ENCODE measurements at places on chromosomes 11 and 22.
A peak's percentile ranks its signal among the peaks of the same experiment; 100 is the strongest.

DNA sequence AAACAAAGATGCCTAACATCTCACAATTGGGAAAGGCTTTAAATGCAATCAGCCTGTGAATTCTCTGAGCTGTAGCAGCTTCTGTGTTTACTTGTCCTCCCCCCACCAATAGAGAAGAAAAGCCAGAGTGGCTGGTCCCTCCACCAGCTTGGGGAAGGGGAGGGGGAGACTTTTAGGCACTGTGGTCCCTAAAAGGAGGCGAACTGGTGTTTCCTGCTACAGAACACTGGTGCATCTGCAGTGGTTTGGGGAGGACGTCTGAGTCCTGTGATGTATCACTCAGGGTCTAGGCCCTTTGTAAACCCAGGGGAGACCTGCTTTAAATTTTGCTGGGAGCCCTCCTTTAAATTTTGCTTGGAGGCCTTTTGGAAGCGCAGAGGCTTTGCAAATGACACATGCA lies 16.9 kb downstream of the TNRC6B start:
- DNase-seq, result no peak

- no peak for DNase-seq
Observed at GRCh38 chr11:59284773-59285129, 72.0 kb upstream of the MPEG1 start.

DNA sequence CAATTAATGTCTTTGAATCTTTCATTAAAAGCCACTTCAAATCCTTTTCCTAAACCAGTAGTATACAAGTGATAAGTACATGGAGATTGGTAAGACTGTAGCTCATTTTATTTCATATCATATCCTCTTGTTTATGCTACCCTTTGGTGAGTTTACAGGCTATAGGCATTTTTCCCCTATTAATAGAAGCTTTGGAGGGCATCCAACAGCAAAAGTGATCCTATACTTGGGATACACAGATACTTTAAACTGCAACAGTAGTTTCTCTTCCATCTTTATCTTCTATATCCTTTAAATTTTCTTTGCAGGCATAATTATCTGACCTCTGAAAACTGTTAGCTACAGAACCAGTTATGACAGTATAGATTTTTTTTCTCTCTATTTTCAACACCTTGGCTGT lies 114.5 kb upstream of the SPON1 start:
- no peak for DNase-seq

GRCh38 chr22:16828876-16829275 lies 3.7 kb upstream of the XKR3 start:
- DNase-seq, result no peak

- no peak for DNase-seq
Observed at GRCh38 chr22:23289851-23290724, 109.8 kb downstream of the BCR start.

GRCh38 chr11:10742460-10743208 lies 8.4 kb upstream of the CTR9 start:
- no peak for DNase-seq

DNA sequence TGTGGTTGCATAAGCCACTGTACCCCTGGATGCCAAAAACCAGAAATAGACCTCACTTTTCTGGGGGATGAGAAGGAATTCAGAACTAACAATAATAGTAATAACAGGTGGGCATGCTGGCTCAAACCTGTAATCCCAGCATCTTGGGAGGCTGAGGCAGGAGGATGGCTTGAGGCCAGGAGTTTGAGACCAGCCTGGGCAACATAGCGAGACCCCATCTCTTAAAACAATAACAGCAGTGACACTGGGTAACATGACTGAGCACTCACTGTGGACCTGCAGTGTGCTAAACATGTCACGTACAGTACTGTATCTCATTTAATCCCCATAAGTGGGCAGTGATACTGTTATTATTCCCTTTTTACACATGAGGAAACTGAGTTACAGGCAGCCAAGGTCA lies 10.0 kb downstream of the FLRT1 start:
- no peak for DNase-seq

GRCh38 chr11:71998649-71999310 lies at the start of gene IL18BP:
Gene IL18BP, plus strand, starts transcription at chr11:71998909. Its CDS starts 1,076 bp downstream, at chr11:71999985.
- DNase-seq, result no peak

- no peak for DNase-seq
Observed at GRCh38 chr22:21918466-21919185, 34.0 kb downstream of the PPM1F start.

DNA sequence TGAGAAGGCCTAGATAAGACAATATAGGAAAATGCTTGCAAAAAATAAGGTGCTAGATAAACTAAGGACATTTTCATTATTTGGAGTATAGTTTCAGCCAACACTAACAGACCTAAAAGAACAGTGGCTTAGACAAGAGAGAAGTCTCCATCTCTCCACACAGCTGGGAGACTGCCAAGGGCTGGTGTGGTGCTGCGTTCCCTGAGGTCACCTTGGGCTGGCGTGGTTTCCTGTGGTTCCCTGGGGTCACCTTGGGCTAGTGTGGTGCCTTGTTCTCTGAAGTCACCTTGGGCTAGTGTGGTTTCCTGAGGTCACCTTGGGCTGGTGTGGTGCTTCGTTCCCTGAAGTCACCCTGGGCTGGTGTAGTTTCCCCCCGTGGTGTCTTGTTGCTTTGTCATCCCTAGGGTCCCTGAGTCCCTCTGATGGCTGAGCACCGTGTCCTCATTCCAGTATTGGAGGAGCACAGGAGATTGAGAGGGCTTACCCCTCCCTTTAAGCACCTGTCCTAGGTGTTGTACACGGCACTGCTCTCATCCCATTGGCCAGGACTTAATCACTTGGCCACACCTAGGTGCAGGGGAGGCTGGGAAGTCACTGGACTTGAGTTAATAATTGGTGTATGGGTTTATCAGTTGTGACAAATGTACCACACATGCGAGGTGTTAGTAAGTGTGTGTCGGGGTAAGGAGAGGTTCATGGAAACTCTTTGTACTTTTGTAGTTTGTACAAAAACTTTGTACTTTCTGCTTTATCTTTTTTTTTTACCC lies 14.9 kb downstream of the SAMM50 start:
- DNase-seq, result no peak

- no peak for DNase-seq
Observed at GRCh38 chr11:111793863-111794262, 27.7 kb upstream of the PPP2R1B start.

DNA sequence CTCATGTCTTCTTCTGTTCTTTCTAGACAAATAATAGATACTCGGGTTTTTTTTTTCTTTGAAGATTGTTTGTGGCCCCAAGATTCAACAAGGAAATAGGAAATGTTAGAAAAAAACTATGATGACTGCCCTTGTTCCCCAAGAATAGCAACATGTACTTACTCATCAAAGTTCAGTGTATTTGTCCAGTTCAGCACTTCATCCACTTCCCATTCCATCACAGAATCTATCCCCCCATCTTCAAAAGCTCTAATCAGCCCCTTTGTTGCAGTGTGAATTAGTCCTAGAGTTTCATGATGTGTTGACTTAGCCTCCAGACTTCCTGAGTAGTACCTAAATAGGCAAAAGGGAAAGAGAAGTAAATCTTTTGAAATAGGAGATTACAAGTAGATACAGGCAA lies 74.3 kb downstream of the C11orf65 start:
- no peak for DNase-seq

GRCh38 chr11:132278801-132279574 lies 908.6 kb downstream of the NTM start:
- DNase-seq, result peak; percentile 34

DNA sequence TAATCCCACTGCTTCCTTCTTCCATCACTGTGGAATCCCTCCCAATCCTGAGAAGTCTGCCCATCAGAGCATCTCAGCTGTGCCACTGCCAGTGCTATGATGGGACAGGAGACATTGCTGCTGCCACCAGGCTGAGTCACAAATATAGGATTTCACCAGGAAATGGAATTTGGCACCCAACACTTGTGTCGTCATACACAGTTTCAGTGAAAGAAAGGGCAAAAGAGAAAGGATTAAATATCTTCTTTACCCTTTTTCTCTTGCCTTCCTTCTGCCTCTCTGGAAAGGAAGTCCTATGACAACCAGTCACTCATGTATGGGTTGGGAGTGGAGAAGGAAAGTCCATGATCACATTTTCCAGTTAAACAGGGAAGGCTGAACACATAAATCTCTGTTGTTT lies 133.4 kb downstream of the SPON1 start:
- DNase-seq, result no peak

DNA sequence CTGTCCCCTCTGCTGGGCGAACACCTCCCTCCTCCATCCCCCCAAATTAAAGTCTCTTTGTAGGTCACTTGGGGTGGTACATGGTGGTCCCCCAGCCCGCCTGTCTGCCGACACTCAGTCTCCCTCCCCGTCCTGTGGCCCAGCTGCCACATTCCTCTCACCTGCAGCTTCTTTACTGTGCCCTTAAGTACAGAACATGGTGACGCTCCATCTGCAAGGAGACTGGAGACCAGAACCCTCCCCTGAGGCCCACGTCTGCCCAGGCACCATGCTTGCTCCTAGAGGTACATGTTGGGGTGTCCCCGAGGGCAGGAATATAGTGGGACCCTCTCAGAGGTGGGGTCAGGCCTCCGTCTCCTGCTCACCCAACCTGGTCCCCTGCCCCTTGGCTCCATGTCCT lies 5.6 kb upstream of the EHD1 start:
- DNase-seq, result no peak

DNA sequence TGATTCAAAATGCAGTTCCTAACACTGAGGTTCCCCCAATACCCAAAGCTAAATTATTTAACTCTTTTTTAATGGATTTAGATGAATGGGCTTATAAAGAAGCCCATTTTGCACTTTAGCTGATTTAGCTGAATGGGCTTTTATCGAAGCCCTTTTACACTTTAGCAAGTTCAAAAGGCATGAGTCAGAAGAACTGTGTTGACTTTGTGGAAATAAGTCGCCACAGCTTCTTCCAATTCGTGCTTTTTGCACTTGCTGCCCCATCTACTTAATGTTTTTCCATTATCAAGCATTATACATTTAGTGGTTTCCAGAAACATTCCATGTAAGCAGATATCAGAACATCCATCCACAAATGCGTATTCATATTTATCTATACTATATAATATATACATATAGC lies 20.5 kb upstream of the GRIA4 start:
- DNase-seq, result no peak

DNA sequence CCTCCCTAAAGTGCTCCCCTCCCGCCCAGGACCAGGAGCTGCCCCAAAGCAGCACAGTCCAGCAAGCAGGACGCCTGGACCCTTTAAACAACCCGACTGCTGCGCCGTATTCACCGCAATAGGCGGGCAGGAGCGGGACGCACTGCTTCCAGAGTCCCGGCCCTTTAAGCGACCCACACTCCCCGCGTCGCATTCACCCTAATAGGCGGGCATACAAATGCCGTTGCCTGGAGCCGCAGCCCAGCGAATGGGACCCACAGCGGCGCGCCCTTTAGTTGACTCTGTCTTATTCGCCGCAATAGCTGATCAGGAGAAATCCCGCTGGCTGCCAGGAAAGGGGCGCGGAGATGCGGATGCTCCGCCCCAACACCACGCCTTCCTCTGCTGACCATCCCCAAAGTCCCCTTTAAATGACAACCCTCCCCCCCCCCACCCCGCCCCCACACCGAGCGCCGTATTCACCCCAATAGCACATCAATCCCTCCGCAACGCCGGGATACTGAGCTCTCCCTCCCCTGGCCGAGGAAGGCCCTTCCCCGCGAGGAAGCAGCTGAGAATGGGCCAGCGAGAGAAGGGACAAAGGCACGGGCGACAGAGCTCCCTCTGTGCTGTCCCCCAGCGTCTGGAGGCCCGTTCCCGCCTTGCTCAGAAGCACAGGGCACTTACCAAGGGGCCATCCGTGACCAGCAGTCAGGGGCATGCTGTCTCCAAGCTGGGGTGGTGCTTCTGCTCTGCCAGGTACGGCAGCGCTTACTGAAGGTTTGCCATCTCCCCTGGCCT lies 4.7 kb downstream of the OSBPL5 start:
- DNase-seq, result peak; percentile 83

DNA sequence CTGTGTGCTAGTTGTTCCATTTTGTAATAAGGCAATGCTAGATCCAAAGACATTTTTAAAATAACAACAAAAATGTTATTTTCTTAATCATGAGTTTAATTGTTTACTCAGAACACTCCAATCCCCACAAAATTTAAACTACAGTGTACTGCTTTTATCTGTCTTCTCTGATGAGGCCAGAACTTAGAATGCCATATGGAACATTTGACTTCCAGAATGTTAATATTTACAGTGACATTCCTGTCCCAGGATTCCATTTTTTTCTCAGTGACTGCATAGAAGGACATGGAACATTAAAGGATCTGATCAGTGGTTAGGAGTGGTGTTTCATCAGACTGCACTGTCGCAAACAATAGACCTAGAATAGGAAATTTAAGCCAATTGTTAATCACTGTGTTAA lies 494.9 kb upstream of the ARHGAP42 start:
- DNase-seq, result no peak

- no peak for DNase-seq
Observed at GRCh38 chr11:83069441-83070043, 2.2 kb downstream of the RAB30 start.

DNA sequence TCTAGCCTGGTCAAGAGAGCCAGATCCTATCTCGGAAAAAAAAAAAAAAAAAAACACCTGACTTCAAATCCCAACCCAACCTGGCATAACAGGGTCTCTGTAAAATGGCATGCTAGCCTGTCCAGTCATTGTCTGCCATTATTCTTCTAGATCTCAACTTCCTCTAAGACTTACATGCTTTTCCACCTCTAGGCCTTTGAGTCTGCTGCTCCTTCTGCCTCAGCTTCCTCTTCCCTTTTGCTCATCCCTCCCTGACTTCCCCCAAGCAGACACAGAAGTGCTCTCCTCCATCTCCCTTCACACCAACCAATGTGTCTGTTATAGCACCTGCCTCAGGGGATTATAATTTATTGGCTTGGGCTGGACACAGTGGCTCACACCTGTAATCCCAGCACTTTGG lies 7.8 kb downstream of the STK33 start:
- no peak for DNase-seq

DNA sequence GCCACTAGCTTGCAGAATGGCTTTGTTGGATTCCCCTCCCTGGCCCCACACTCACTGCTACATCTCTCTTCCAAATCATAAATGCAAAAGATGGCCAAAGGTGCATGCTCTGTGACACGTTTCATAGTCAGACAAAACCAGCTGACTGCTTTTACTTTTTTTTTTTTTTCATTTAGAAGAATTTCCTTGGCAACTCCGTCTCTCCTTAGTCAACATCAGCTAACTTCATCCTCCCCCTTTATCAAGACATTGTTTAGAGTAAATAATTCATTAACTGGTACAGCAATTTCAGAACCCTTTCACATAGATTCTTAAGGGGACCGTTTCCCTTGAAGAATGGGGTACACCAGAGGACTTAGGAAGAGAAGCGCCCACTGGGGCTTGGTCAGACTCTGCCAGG lies 16.0 kb downstream of the KCNQ1OT1 start:
- no peak for DNase-seq

DNA sequence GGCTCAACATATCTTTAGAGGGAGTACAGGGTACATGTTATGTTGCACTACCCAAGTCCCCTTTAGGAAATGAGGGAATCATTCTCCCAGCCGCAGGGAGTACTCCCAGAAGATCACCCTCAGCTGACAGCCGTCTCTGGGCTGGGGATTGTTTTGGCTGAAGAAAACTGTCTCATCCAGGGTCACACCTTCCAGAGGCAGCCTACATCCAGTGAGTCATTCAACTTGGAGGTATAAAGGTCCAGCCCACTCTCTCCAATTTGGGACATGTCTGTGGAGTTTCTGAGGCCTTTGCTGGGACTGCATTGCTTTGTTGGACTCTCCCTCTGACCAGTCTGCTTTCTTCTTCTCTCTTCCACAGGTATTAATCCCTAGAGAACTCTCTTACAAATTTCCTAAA lies 42.1 kb downstream of the RASSF10 start:
- DNase-seq, result no peak

- DNase-seq, result no peak
Observed at GRCh38 chr11:123493349-123494063, 63.4 kb downstream of the GRAMD1B start.

Measured in NCI-H1105 (cell line).